T-helper 17 cell (primary cell): ENCODE measurements at places on chromosomes 5 and 9. TPM values are rescaled to one million over a fixed set of nuclear protein-coding genes. Genes with fewer than 3 reads are reported as not detected.

GRCh38 chr9:15403155-15403554 is 19.5 kb upstream of the SNAPC3 start:
- no peak for DNase-seq

- DNase-seq, result no peak
Measured at GRCh38 chr5:135231289-135231688, 167.7 kb downstream of the MACROH2A1 start.

DNA sequence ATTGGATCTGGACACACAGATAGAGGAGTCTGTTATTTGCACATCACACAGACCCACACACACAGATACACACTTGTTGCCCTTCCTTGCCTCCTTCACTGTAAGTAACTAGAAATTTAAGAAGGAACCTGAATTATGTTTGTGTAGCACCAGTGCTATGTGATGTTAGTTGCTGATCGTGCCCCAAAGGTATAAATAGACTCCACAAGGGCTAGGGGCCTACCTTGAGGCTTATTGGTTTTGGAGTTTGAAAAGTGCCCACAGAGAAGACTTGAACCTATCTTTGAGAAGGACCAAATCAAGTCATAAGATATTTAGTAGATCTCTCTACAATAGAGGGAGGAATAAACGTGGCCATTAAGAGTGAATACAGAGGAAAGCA is 8.8 kb upstream of the TGFBI start:
- DNase-seq, result no peak

DNA sequence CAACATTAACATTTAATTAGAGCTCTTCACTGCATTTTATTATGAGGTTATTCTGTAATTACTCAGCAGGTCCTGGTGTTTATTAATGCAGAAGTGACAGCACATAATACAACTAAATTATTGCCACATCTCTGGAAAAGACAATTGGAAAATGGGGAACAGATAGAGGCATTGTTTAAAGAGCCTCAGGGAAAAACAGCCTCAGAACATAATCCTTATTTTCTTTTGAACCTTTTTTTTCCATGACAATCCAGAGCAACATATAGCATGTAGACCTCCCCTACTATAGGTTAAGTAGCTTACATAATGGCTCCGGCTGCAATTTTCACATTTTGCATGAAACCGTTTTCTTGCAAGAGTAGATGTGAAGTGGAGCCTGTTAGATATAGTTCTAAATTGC is 87.2 kb downstream of the RMI1 start:
- no peak for DNase-seq

Gene GPBP1
- total RNA-seq, result 136 TPM

DNA sequence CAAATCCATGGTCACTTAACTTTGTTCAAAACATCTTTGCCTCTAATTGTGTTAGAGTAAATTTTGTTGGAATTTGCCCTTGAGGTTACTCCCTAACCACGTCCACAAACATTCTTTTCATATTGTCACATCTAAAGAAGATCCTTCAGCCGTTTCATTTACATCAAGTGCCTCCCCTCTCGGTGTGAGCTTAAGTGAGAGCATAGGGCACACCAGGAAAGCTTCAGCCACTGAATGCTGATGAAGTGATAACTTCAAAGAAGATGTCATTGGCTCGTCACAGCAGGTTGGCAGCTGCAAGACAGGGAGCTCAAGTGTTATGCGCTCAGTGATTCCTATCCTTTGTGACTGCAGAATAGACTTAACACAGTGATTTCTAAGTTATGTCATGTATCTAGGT is 49.6 kb upstream of the ADAMTS19 start:
- no peak for DNase-seq
